ENCODE measurements at places on chromosomes 3 and 15. TPM values are rescaled to one million over a fixed set of nuclear protein-coding genes. Genes with fewer than 3 reads are reported as not detected.

- no peak for DNase-seq
Measured at GRCh38 chr3:40871394-40871793, 327.9 kb upstream of the CTNNB1 start.

CCR3 gene
- total RNA-seq, result not detected

GRCh38 chr3:106256249-106256957 lies 387.6 kb upstream of the CBLB start:
- no peak for DNase-seq

- no peak for DNase-seq
Measured at GRCh38 chr15:31815411-31816155, 214.7 kb upstream of the CHRNA7 start.

GRCh38 chr15:27133249-27133648 lies 162.3 kb downstream of the GABRG3 start:
- no peak for DNase-seq

PRR20G gene
- not detected for total RNA-seq

FAM219B gene
- total RNA-seq, result 91.3 TPM
